Gastroesophageal sphincter (tissue), 4 donors: ENCODE measurements at places on chromosomes 5 and 9.

DNA sequence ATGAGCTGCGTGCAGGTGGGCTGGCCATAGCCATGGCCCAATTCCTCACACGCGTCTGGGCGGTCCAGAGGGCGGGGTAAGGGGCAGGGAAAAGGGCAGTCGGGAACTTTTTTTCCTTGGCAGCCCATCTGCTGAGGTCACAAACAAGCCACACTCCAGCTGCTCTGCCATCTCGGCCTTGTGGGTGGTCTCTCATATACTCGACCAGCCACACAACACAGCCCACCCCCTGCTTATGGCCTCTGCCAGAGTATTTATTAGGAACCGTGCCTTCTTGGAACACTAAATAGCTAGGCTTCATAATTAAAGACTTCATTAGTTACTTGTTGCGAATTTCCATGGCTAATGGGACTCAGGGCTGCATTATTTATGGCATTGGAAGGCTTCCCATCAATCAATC is 98.5 kb upstream of the LHFPL2 start:
- H3K27me3 ChIP-seq, result no peaks in the 10 kb centered on the region
- ATAC-seq, result no peak
- no peak overlapping the region for H3K4me3 ChIP-seq
- H3K4me1 ChIP-seq, result peaks cover 31% of the 10 kb centered on the region
- peak overlapping the region; percentile 67 for H3K27ac ChIP-seq

DNA sequence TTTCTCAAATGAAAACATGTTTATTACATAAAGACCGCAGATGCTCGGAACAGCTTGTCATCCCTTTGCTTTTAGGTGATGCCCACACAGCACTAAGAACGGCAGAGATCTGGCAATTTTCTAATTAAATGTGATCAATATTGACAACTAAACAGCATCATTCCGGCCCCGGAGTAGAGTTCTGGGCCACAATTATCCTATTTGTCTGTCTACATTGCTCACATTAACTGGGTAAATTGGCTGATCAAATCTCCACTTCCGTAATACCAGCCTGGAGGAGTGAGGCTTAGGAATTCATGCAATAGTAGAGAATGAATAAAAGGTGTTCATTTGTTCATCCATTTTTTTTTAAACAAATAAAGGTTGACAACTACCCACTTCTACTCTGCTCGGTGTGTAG is 245.1 kb upstream of the C9orf72 start:
- no peak overlapping the region for H3K27ac ChIP-seq
- no peaks in the 10 kb centered on the region for H3K27me3 ChIP-seq
- H3K4me1 ChIP-seq, result no peaks in the 10 kb centered on the region
- H3K36me3 ChIP-seq, result no peaks in the 10 kb centered on the region

DNA sequence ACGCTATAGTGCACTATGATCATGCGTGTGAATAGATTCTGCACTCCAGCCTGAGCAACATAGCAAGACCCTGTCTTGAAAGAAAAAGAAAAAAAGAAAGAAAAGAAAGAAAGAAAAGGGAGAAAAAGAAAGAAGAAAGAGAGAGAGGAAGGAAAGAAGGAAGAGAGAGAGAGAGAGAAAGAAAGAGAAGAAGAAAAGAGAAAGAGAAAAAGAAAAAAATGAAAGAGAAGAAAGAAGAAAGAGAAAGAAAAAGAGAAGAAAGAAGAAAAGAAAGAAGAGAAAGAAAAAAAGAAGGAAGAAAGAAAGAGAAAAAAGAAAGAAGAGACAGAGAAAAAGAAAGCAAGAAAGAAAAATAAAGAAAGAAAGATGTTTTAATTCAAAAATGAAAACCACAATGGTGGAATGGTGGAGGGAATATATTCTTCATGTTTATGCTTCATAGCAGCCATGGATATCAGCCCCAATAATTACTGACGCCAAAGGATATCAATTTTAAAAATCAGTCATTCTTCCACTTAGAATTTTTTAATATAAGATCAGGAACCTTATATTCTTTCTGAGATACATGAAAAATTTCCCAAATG is 168.7 kb upstream of the TBCA start:
- ATAC-seq, result no peak
- H3K4me1 ChIP-seq, result no peaks in the 10 kb centered on the region
- H3K36me3 ChIP-seq, result no peaks in the 10 kb centered on the region

DNA sequence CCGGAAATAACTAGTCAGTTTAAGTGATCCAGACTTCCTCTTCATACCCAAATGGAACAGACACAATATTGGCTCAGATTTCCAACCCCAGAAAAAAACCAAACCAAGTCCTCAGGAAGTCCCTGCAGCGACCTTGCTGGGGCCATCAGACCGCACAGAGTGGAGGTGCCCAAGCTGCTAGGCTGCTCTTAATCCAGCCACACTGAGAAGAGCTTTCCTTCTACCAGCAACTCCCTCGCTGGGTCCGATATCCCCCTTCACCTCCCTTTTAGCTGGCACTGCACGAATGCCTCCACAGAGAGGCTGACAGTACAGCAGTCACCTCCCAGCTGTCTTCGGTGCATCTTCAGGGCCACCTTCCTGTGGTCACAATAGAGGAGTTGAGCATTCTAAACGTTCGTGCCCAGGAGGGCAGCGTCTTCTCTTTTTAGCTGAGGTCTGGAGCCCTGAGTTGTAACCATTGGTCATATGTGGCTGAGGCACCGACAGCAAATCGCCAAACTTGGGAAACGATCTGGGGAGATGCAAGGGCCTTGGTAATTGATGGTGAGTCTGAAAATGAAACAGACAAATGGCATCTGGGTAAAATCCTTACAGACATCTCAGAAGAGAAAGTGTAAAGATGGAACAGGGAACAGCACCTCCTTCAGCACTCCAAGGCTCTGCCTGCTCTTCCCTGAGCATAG is 5.7 kb downstream of the NAIF1 start:
- no peak overlapping the region for H3K4me3 ChIP-seq
- H3K27me3 ChIP-seq, result no peaks in the 10 kb centered on the region
- H3K36me3 ChIP-seq, result no peaks in the 10 kb centered on the region
- peak overlapping the region; percentile 25 for H3K27ac ChIP-seq
- H3K4me1 ChIP-seq, result peaks cover 51% of the 10 kb centered on the region

GRCh38 chr5:32511776-32512374 is 67.3 kb upstream of the ZFR start:
- H3K27ac ChIP-seq, result no peak overlapping the region
- no peaks in the 10 kb centered on the region for H3K36me3 ChIP-seq
- H3K4me1 ChIP-seq, result peaks cover 11% of the 10 kb centered on the region
- no peaks in the 10 kb centered on the region for H3K27me3 ChIP-seq

DNA sequence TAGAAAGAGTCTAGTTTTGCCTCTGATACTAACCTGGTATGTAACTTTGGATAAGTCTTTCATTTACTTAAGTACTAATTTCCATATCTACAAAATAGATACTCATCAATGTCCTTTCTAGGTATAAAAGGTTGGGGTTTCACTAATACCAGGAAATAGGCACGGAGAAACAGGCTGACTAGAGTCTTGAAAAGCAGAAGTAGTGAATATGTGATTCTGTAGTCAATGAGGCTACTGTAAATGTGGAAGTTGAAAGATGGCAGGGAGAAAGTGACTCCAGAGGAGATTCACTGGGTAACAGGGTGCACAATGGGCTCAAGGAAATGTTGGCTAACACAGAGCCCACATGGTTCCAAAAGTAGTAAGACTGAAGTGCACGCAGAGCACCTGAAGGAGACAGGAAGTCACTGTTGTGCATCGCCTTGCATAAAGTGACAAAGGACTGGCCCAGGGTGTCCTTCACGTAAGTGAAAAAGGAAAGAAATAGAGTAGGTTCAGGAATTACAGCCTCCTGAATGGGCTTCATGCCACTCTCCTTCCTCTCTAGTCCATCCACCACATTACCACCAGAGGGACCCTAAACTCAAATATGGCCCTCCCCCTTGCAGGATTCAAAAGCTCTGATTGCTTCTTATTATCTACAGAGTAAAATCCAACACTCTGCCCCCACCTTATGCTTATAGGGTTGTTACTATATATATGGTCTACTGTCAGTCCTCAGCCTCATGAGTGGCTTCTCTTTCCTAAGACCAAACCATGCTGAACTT is 288.0 kb upstream of the SMARCA2 start:
- H3K27ac ChIP-seq, result no peak overlapping the region
- H3K36me3 ChIP-seq, result no peaks in the 10 kb centered on the region
- H3K4me1 ChIP-seq, result no peaks in the 10 kb centered on the region
- no peak for ATAC-seq
- no peak overlapping the region for H3K4me3 ChIP-seq

GRCh38 chr9:84990416-84990815 is 320.9 kb downstream of the NTRK2 start:
- H3K36me3 ChIP-seq, result no peaks in the 10 kb centered on the region

- no peaks in the 10 kb centered on the region for H3K27me3 ChIP-seq
- no peak overlapping the region for H3K27ac ChIP-seq
- H3K36me3 ChIP-seq, result no peaks in the 10 kb centered on the region
These were observed 249.7 kb upstream of the DAB2 start for GRCh38 chr5:39674209-39675082.

GRCh38 chr5:39654715-39655114 is 229.9 kb upstream of the DAB2 start:
- H3K4me3 ChIP-seq, result no peak overlapping the region
- no peaks in the 10 kb centered on the region for H3K36me3 ChIP-seq
- ATAC-seq, result no peak
- H3K27ac ChIP-seq, result no peak overlapping the region
- no peaks in the 10 kb centered on the region for H3K27me3 ChIP-seq

DNA sequence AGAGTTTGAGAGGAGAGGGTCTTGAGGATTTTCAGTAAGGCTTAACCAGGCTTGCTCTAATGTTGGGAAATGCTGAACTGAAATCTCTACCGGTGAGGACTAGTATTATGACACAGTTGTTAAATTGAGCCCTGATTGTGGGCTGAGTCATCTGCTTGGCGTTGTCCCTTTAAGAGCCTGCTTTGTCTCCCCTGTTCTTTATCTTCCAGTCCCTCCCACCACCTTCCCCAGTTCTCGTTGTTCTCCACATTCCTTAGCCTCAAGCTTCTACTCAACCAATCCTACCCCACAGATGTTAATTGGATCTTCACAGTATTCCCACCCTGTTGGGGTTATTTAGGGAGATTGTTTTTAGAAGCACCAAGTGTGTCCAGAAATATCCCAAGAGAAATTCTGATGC is 57.6 kb downstream of the ANKRD55 start:
- H3K4me3 ChIP-seq, result no peak overlapping the region
- H3K36me3 ChIP-seq, result no peaks in the 10 kb centered on the region
- peak overlapping the region; percentile 52 for H3K27ac ChIP-seq
- H3K27me3 ChIP-seq, result no peaks in the 10 kb centered on the region
- H3K4me1 ChIP-seq, result peaks cover 31% of the 10 kb centered on the region

DNA sequence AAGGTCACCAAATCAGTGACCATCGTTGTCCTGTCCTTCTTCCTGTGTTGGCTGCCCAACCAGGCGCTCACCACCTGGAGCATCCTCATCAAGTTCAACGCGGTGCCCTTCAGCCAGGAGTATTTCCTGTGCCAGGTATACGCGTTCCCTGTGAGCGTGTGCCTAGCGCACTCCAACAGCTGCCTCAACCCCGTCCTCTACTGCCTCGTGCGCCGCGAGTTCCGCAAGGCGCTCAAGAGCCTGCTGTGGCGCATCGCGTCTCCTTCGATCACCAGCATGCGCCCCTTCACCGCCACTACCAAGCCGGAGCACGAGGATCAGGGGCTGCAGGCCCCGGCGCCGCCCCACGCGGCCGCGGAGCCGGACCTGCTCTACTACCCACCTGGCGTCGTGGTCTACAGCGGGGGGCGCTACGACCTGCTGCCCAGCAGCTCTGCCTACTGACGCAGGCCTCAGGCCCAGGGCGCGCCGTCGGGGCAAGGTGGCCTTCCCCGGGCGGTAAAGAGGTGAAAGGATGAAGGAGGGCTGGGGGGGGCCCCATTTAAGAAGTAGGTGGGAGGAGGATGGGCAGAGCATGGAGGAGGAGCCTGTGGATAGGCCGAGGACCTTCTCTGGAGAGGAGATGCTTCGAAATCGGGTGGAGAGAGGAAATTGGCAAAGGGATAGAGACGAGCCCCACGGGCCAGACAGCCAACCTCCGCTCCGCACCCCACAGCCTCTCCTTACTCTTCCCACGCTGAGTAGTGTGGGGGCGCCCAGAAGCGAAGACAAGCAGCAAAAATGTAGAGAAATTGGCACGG is 1.7 kb downstream of the RXFP3 start:
- H3K27me3 ChIP-seq, result peaks cover 73% of the 10 kb centered on the region
- no peaks in the 10 kb centered on the region for H3K36me3 ChIP-seq
- H3K4me3 ChIP-seq, result no peak overlapping the region
- no peak overlapping the region for H3K27ac ChIP-seq
- H3K4me1 ChIP-seq, result peaks cover 10% of the 10 kb centered on the region

DNA sequence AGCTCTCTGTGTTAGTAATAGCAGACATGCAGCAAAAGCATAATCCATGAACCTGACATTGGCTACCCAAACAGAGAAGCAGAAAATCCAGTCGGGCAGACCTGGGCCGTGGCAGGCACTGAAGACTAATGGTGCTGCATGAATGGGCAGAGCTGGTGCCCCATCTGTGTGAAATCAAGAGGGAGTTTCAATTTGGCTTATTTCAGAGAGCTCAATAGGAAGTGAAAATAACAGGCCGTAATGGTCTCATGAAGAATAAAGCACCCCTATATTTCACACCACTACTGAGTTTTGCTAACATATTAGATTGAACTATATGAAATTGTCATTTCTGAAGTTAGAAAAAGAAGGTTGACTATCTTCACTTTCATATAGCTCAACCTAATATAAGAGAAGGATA is 149.7 kb downstream of the ENC1 start:
- H3K27ac ChIP-seq, result no peak overlapping the region
- H3K36me3 ChIP-seq, result no peaks in the 10 kb centered on the region
- H3K4me3 ChIP-seq, result no peak overlapping the region
- no peak for ATAC-seq
- H3K27me3 ChIP-seq, result no peaks in the 10 kb centered on the region

- H3K27me3 ChIP-seq, result peaks cover 66% of the 10 kb centered on the region
- no peak for ATAC-seq
- H3K36me3 ChIP-seq, result no peaks in the 10 kb centered on the region
- H3K4me3 ChIP-seq, result no peak overlapping the region
These were observed 35.3 kb upstream of the FLT4 start for GRCh38 chr5:180684623-180685161.

- no peaks in the 10 kb centered on the region for H3K27me3 ChIP-seq
- no peaks in the 10 kb centered on the region for H3K36me3 ChIP-seq
- H3K4me3 ChIP-seq, result no peak overlapping the region
- H3K4me1 ChIP-seq, result peaks cover 2% of the 10 kb centered on the region
- peak; percentile 83 for ATAC-seq
- peak overlapping the region; percentile 26 for H3K27ac ChIP-seq
These were observed 54.6 kb upstream of the S1PR3 start for GRCh38 chr9:88936668-88937067.

- H3K27ac ChIP-seq, result no peak overlapping the region
- H3K27me3 ChIP-seq, result no peaks in the 10 kb centered on the region
- H3K36me3 ChIP-seq, result no peaks in the 10 kb centered on the region
- no peak overlapping the region for H3K4me3 ChIP-seq
These were observed 109.3 kb downstream of the ATPSCKMT start for GRCh38 chr5:10140195-10140973.

GRCh38 chr5:158869092-158869491 is 230.6 kb downstream of the EBF1 start:
- peaks cover 3% of the 10 kb centered on the region for H3K27me3 ChIP-seq
- no peak for ATAC-seq
- H3K27ac ChIP-seq, result no peak overlapping the region
- no peak overlapping the region for H3K4me3 ChIP-seq

GRCh38 chr9:99113414-99114048 is 8.6 kb downstream of the TGFBR1 start:
- no peaks in the 10 kb centered on the region for H3K27me3 ChIP-seq
- H3K4me1 ChIP-seq, result peaks cover 73% of the 10 kb centered on the region
- no peaks in the 10 kb centered on the region for H3K36me3 ChIP-seq
- H3K4me3 ChIP-seq, result no peak overlapping the region
- no peak overlapping the region for H3K27ac ChIP-seq
- no peak for ATAC-seq

- no peaks in the 10 kb centered on the region for H3K36me3 ChIP-seq
- H3K4me1 ChIP-seq, result no peaks in the 10 kb centered on the region
- H3K27me3 ChIP-seq, result no peaks in the 10 kb centered on the region
- H3K27ac ChIP-seq, result no peak overlapping the region
- ATAC-seq, result no peak
These were observed 6.0 kb downstream of the F2RL2 start for GRCh38 chr5:76617229-76617628.
